ENCODE measurements at places on chromosomes 16 and 17.

DNA sequence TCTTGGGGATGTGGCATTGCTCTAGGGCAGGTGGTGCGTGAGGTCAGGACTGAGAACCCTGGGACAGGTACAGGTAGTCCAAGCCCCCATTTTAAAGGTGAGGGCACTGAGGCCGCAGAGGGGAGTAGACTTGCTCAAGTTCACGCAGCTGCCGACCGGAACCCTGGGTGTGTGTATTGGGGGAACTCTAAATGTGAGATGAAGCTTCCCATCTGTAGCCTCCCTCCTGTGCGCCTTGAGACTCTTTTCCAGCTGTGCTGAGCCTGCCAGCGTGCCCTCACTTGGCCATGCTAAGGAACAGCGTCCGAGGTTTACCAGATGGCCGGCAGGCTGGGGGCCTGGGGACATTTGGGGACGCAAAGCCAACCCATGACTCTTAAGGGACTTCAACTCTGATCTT lies 79.0 kb upstream of the CDC42EP4 start:
- no peak for DNase-seq

DNA sequence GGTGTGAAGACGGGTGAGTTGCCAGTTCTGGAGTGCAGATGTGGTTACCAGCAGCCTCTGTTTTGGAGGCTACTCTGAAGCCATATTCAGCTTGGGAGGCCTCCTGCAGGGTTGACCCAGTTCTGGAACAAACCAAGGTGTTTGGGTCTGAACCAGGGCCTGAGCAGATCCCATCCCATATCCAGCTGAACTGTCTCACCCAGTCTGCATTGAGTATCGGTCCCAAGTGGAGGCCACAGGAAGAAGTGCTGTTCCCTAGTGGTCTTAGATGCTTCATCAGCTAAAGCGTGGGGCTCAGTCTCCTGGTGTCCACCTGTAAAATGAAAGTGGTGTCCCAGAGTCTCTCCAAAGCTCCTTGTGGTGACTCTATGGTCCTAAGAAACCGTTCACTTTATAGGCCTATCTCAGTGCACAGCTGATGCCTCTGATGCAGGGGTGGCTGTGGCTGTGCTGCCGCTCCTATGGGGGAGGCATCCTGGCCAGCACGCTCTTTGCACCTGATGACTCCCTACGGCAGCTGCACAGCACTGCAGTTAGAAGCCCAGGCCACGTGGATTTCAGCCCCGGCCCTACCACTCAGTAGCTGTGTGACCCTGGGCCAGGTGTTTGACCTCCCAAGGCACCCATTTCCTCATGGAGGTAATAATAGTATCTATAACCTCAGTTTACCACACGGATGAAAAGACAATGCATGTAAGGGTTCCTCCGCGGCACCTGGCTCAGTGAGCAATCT lies 21.0 kb downstream of the CBX4 start:
- no peak for DNase-seq

DNA sequence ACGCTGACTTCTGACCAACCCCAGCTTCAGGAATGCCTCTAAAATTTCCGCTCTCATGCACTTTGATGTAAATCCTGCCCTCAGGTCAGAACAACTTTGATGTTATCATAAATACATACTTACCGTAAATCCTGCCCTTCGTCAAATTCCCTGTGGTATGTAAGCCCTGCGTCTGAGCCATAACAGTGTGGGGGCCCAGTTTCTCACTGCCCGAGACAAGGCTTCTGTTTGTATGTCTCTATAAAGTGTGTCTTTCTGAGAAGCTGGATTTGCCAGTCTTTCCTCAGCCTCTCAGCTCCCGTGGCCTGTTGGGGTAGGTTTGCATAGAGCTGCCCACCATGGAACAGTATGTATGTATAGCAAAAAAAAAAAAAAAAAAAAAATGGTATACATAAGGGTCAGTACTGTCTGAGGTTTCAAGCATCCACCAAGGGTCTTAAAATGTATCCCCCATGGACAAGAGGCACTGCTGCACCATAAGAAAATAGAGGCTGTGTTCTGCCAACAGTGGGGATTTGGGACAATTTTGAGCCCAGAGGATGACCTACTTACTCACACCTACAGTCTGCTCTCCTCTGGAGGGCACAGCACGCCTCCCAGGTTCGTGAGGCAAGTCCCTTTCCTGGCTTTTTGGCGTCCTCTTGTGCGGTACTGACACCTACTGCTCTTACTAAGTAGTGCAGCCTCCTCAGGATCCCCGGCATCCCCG lies 17.5 kb downstream of the PRMT7 start:
- DNase-seq = peak; percentile 21

DNA sequence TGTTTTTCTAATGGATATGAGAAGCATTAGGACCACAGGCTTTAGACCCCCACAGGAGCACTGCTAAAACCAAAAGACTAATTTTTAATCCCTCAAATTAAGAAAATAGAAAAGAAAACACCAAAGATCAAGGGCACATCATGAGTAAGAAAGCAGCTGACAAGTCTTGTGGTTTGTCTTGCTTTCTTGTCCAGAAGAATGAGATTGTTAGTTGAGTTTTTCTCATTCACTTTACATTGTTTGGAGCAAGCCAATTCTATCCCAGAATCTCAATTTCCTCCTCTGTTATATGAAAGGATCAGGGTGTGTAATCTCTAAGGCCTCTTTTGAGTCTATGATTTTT lies 899.0 kb downstream of the KCNJ2 start:
- no peak for DNase-seq

- no peak for DNase-seq
These were observed 5.0 kb upstream of the CCL4L2 start for GRCh38 chr17:36205637-36206485.

DNA sequence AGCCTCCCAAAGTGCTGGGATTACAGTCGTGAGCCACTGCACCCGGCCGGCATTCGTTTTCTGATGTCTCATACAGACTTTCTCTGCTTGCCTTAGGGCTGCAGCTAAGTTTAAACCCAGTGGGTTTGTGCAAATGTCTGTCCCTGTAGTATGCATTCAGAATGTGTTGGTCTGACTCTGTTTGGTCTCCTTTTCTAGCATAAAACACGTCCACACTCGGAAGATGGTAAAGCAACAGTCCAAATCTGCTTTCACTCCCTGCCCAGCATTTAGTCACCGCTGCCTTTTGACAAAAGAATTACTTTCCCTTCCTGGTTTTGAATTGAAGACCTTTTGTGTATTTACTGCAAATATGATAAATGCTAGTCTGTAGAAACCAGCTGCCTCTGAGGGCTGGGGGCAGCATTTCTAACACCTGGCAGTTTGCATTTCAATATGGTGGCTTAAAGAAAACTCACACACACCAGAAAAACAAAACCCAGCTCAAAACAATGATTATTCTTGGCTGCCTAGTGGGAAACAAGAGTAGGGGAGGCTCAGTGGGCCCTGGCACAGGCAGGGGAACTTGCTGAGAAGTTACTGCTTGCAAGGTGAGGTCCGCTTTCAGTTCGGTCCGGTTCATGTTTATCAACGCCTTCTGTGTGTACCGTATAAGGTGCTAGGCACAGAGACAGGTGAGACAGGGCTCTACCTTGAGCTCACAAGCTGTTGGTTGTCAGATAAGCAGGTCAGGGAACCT lies 56.9 kb downstream of the MSI2 start:
- DNase-seq = no peak

- DNase-seq = no peak
These were observed 12.9 kb upstream of the MTMR4 start for GRCh38 chr17:58527306-58527705.

GRCh38 chr17:58564243-58564642 lies 49.8 kb upstream of the MTMR4 start:
- no peak for DNase-seq

All from NCI-H1048 (cell line).